ENCODE measurements at places on chromosomes 3 and 15.

- DNase-seq = peak; percentile 21
Observed at GRCh38 chr3:15064299-15064834, 748 bp downstream of the MRPS25 start.

DNA sequence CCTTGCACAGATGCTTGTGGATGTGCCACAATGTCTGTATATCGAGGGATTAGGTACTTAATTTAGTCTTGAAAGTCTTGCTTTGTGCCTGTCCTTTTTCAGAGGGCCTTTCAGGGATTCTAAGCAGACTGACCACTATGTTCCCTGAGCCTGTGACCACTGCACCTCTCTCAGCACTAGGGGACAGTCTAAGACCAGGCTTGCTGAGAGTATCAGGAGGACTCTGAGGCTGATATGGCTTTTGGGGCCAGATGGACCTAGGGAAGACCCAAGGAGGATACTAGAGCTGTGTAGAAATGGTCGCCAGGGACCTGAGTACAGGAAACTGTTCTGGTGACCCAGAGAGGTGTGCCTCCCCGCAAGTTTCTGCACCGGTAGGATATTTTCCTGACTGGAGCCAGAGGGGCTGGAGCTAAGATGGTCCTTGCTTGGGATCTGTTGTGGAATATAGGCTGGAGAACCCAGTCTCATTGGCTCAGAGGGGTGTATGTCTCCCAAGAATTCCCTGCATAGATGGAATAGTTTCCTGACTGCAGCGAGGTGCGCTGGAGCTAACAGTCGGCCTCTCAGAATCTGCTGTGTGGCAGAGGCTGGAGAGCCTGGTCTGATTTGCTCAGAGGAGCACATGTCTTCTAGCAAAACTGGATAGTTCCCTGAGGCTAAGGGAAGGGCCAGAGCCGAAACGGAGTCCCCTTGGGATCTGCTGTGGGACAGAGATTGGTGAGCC, 213.2 kb upstream of the DCBLD2 start:
- DNase-seq = peak; percentile 63

- no peak for DNase-seq
Observed at GRCh38 chr3:80676866-80677265, 909.1 kb upstream of the ROBO1 start.

DNA sequence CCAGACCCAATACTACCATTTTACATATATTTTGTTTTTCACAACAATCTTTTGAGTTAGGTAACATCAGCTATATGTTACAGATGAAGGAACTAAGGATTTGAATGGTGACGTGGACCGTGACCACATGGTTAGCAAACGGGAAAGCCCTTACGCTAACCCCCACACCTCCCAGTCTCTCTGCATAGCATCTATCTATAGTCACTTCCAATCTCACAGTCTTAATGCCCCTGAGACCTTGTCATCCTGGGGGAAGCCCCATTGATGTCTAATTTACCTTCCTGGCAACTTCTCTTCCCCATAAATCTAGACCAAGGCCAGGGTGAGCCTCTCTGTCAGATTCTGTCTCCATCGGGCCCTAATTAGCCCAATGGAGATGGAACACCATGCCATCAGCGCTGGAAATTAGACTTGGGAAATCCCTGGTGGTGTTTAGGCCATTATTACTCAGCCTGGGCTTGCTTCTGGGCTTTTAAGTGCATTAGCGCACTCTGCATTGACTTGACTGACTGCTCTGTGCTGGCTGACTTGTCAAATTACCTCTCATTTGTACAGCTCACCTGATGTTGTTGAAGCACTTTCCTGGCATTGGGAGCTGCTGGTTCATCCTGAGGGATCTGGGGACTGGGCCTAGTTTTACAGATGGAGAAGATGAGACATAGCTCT, 34.0 kb upstream of the SH3GL3 start:
- DNase-seq = no peak

DNA sequence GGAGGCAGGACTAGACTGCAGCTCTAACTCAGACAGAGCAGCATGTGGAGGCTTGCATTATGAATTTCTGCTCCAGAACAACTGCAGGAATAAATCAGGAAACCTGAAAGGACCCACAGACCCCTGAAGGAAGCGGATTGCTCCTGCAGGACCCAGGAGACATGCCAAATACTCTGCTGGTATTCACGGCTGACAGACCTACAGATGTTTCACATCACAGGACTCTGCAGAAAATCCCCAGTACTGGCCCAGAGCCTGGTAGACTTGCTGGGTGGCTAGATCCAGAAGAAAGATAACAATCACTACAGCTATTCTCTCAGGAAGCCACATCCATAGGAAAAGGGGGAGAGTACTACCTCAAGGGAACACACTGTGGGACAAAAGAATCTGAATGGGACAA, 942.1 kb downstream of the AGBL1 start:
- no peak for DNase-seq

GRCh38 chr3:193389335-193389734, 10.8 kb upstream of the ATP13A5 start:
- no peak for DNase-seq

DNA sequence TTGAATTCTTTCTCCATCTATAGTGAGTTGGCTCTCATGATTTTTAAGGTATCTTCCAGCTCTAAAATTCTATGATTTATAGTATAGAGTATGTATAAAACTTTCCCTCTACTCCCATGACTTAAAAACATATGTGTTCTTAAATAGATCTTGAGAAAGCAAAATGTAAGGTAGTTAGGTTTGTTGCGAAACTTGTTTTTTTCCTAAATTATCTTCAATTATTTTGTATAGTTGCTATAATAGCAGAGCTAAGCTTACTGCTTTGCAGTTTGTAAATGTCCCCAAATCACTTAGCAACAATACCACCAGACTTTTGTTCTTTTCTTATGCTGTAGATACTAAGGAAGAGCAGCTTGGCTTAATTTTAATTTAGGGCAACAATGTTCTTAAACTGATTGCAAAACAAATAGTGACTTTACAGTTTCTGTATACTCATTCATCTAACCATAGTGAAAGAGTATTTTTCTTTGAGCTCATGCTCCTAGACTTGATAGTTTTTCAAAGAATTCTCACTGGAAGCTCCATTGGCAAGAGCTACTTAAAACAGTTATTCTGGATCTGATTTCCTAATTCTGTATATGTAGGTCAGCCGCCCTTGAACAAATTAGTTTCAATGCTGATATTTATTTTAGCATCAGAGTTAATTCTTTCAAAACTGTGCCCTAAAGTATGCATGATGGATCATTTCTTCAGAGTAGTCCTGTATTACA, 61.2 kb downstream of the LYSMD4 start:
- DNase-seq = no peak

- no peak for DNase-seq
Observed at GRCh38 chr15:60363087-60363549, 34.7 kb downstream of the ANXA2 start.

DNA sequence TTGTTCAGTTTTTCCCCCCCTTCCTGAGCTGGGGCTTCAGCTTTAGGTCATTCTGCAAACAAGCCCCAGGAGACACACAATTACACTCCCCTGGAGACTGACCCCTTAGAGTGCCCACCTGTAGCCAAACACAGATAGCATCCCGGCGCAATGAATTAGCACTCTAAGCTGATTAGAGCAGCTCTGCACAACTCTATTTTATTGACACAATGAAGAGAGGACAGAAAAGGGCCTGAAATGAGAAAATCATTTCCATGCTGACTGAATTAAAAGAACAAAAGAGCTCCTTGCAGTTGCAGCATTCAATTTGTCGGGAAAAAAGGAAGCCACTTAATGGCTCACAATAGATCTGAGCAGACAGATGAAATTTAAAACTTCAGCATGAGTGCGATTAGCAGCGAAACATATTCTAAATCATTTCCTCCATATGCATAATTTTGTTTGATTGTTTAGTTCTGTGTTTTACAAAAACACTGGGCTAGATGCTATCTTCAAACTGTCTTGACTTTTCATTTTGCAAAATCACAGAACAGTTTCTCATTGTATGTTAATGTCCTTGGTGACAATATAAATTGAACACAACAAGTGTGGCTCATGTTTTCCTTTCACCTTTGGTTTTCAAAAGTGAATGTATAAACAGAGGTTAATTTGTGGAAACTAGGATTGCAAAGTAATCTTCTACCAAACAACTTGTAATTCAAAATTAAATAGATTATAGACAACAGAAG, 308.6 kb downstream of the MECOM start:
- no peak for DNase-seq

DNA sequence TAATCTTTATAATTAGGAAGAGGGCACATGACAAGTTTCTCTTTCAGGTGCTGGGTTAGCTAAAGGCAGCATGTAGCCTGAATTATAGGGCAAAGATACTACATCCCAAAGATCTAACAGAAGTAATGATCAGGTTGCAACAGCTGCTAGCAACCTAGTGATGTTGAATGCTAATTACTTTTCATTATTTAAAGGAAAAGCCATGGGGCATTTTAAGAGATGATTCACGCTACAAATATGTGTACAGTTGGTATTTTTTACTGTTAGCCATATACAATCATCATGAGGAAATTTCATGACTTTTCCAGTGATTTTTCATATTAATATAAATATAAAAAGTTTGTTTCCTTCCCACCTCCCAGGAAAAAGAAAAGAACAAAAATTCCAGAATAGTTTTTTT, 43.0 kb downstream of the NEK10 start:
- DNase-seq = no peak

DNA sequence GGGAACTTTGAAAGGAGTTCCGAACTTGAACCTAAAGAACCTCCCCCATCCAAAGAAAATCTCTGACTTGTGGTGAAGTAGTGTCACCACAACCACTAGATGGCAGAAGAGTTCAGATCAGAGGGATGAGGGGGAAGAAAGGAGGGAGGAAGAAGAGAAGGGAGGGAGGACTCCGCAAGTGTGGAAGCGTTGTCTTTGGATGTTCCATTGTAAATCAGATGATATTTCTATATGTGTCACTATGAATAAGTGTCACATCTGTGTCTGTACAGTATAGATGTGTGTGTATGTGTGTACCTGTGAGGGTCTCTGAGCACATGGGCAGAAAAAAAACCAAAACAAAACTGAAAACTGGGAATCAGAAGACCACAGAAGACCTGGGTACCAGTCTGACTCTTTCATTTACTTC, 16.9 kb downstream of the SLC24A1 start:
- peak; percentile 72 for DNase-seq

GRCh38 chr15:49507261-49507660, 84.2 kb downstream of the FGF7 start:
- no peak for DNase-seq

- no peak for DNase-seq
Observed at GRCh38 chr3:182668541-182668940, 124.8 kb upstream of the ATP11B start.
